ENCODE measurements at places on chromosomes 16 and 17. TPM values are rescaled to one million over a fixed set of nuclear protein-coding genes. Genes with fewer than 3 reads are reported as not detected.

The CORO7 gene
- total RNA-seq: 26.9 TPM

The TBC1D3B gene
- total RNA-seq: 0.29 TPM

The JPT2 gene
- total RNA-seq: 25.6 TPM

The C17orf78 gene
- total RNA-seq: not detected

The EPN3 gene
- total RNA-seq: not detected

The DBF4B gene
- 2.4 TPM for total RNA-seq

The CLEC19A gene
- total RNA-seq: not detected

The FOXN1 gene
- not detected for total RNA-seq

The AURKB gene
- total RNA-seq: 67.6 TPM

The GCSH gene
- 12.9 TPM for total RNA-seq

The PRSS22 gene
- not detected for total RNA-seq

The DNAAF8 gene
- 0.57 TPM for total RNA-seq

The MAPT gene
- total RNA-seq: 0.29 TPM

The VMP1 gene
- 499 TPM for total RNA-seq

The SBK1 gene
- not detected for total RNA-seq

The NOS2 gene
- total RNA-seq: not detected

The TEDC2 gene
- total RNA-seq: 28.8 TPM

The TAT gene
- total RNA-seq: not detected

The PRR35 gene
- total RNA-seq: 0.14 TPM
